ENCODE measurements at places on chromosomes 3 and 15.

DNA sequence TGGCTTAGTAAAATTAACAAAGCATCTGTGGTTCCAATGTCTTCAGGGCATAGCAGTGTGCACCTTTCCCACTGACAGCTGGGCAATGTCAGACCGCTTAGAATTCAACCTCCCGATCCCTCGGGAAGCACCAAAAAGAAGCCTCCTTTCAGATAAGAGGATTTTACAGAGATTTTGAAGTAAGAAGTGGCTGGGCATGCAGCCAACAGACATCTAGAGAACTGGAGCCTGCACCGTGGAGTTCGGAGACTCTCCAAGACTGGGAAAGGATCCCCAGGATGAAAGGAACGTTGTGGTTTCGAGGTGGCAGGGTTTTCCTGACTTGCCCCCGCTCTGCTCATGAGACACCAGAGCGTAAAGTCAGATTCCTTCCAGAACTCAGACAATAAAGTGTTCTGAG is 5.3 kb downstream of the FAM174B start:
- no peak for DNase-seq

- no peak for DNase-seq
Observed at GRCh38 chr3:100003609-100004503, 110.4 kb downstream of the FILIP1L start.

DNA sequence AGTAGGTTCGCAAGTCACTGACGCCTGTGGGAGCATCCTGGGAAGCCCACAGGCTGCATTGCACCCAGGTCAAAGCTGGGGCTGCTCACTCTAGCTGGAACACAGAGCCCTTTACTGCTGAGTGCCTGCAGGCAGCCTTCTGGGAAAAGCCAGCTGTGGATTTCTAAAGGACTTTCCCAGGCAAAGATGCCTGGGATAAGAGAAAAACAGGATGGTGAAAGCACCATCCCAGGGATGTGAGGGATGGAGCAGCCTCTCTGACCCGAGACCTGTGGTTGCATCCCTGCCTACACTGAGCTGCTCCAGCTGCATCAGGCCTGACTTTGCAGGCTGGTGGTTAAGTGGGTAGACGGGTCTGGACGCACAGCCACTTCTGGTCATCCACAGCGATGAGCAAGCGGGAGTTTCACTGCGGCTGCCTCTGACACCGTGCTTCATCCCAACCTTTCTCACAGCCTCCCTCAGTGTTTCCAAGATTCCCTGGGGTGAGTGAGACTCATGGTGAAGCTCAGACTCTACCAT is 52.5 kb upstream of the AMOTL2 start:
- no peak for DNase-seq

- no peak for DNase-seq
Observed at GRCh38 chr15:67824197-67824968, 926 bp upstream of the SKOR1 start.

- DNase-seq = no peak
Observed at GRCh38 chr3:149362366-149362765, 15.1 kb downstream of the TM4SF1 start.

DNA sequence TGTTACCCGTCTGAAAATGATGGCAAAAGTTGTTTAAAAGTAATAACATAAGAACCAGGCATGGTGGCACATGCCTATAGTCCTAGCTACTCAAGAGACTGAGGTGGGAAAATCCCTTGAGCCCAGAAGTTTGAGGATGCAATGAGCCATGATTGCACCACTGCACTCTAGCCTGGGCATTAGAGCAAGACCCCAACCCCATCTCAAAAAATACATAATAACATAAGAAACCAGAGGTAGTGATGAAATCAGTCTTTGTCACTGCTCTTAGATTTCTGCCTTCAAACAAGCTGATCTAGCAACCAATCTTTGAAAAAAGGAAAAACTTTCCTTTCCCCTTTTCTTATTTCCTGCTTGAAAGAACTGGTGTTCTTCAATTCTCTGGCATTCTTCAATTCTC is 71.3 kb downstream of the TMCC1 start:
- DNase-seq = no peak

- DNase-seq = no peak
Observed at GRCh38 chr15:79738143-79738542, 158.7 kb downstream of the MTHFS start.

DNA sequence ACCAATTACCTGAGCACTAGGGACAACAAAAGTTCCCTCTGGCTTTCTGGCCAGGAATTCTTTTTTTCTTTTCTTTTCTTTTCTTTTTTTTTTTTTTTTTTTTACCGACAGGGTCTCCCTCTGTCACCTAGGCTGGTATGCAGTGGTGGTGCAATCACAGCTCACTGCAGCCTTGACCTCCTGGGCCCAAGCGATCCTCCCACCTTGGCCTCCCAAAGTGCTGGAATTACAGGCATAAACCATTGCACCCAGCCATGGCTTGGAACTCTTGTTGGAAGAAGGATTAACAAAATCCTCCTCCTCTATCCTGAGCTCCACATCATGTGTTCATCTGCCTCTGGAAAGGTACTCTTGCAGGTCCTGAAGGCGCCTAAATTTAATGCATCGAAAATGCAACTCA is 2.9 kb upstream of the LTF start:
- DNase-seq = no peak

GRCh38 chr15:41949401-41950126 is 22.8 kb downstream of the EHD4 start:
- no peak for DNase-seq

DNA sequence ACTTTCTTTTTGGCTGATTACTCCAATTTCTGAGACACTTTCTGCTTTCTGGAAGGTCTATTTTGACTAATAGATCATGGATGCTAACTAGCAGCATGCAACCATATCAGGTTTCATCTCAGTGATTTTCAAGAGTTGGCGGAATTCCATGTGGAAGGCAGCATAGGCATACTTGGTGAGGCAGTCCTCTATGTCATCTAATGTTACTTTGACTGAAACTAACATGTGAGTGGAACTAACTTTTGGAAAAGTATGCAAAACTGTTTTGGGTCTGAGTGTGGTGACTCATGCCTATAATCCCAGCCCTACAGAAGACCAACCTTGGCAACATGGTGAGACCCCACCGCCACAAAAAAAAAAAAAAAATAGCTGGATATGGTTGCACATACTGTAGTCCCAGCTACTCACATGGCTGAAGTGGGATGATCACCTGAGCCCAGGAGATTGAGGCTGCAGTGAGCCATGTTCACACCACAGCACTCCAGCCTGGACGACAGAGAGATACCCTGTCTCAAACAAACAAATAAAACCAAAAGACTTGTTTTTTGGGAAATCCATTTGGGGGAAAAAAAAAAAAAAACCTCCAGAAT is 1033.7 kb downstream of the ROBO1 start:
- no peak for DNase-seq

GRCh38 chr3:134090031-134090430 is 60.3 kb upstream of the SLCO2A1 start:
- DNase-seq = no peak

GRCh38 chr3:48607519-48607918 is 1.9 kb downstream of the UQCRC1 start:
- DNase-seq = no peak

DNA sequence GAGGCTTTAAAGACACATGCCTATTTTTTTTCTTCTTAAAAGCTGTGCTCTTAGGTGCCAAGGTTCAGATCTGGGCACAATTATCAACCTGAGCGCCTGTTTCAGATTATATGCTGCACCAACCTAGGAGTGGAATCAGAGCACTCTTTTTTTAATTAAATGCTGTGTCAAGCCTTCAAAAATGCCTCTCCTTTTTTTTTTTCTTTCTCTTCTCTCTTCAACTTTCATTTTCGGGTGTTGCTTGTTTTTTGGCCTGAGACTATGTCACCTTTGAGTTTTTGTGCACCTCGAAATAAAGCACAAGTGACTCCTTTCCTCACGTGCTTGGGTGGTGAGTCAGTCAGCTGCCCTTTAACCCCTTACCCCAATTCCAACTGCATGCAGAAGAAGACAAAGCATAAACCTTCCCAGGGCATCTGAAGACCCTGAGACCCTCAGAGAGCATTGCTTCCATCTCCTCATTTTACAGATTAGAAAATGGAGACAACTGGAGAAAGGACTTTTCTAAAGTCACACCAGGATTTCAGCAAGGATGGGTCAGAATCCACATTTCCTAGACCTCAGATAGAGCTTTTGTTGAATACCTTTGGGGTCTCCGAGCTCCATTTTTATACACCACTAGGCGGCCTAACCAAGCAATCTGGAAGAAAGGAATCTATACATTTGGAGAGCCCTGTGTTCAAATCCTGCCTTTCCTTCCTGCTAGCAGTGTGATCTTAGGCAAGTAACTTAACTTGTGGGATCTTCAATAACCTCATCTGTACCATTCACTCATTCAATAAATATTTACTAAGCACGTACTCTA is 631 bp upstream of the PRICKLE2 start:
- no peak for DNase-seq

- no peak for DNase-seq
Observed at GRCh38 chr3:177887475-177887874, 648.8 kb upstream of the KCNMB2 start.

DNA sequence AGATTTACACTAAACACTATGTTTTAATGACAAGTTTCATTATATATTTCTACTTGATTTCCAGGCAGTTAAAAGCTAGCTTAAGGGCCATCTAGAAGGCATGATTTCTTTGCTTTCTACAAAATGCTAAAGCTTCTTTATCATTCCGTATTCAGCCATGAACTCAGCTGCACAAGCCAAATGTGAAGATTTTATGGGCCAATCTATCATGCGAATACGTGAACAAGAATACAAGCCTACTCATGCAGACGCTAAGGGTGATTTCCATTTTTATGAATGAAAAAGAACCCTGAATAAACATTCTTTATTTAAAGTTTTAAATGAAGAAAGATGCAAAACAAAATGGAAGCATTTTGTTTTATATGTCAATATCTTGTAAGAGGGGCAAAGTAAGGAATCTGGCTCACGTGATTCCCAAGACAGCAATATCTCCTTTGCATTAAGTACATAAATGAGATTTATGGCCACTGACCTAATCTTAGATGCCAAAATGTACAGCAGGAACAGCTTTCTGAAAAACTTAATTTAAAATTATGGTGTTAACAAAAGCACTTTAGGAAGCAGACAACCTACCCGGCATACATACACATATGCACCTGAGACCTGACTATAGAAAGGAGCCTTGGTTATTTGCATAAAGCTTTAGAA is 215.8 kb downstream of the DPH6 start:
- DNase-seq = no peak

- no peak for DNase-seq
Observed at GRCh38 chr3:128269006-128269775, 115.9 kb downstream of the EEFSEC start.

GRCh38 chr3:197499427-197499826 is 56.3 kb downstream of the BDH1 start:
- DNase-seq = no peak

- DNase-seq = no peak
Observed at GRCh38 chr3:58183221-58183620, 27.6 kb downstream of the DNASE1L3 start.

DNA sequence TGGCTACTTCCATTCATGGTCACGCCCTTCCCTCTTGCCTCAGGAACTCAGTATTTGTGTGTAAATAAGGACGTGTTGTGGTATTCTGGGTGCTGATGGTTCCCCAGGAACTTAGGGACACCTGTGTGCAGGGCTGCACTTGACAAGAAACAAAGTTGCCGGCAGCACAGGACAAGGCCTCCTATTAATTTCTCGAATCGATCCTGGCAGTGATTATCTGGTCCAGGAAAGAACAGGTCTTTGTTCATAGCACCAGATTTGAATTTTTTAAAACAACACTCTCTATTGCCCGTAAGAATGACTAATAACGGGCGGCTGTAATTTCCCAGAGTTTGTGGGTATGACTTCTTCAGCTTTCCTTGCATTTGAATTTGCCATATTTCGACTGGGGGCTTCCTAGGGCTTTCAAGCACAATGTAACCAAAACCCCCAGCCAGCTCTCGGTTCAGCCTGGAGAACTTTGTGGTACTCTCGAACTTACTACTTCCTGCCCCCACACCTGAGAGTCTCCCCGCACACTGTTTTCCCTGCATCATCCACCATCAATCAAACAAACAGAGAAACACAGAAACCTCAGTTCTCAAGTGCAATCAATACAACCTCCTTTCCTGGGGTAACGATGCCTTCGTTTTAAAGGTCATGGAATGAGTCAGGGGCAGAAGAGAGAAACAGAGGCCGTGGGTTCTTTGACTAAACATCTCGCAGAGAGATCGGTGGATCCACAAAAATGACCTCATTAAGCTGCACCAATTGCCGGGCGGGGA is 241.7 kb upstream of the ICE2 start:
- DNase-seq = no peak

DNA sequence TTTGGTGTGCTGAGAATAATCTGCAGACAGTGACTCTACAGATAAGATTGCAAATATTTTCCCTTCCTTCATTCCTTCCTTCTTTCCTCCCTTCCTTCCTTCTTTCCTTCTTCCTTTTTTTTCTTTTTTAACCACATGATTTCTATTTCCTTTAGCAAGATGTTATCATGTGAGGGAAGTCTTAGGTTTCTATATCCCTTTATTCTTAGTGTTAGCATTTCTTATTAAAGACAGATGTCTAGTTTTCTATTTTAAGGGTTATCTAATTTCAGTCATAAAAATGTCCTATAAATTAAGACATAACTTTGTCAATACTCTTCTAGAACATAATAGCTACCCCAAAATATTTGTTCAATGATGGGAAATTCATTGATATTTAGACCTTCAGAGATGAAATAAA is 470.9 kb downstream of the LPP start:
- DNase-seq = no peak

GRCh38 chr3:25572919-25573385 is 91.8 kb downstream of the TOP2B start:
- DNase-seq = no peak

- DNase-seq = no peak
Observed at GRCh38 chr15:70817266-70817665, 36.7 kb downstream of the LARP6 start.

GRCh38 chr3:160676547-160677303 is at the start of gene ARL14:
ARL14 (plus strand) TSS chr3:160677160; CDS start chr3:160677347, 187 bp downstream.
- no peak for DNase-seq

DNA sequence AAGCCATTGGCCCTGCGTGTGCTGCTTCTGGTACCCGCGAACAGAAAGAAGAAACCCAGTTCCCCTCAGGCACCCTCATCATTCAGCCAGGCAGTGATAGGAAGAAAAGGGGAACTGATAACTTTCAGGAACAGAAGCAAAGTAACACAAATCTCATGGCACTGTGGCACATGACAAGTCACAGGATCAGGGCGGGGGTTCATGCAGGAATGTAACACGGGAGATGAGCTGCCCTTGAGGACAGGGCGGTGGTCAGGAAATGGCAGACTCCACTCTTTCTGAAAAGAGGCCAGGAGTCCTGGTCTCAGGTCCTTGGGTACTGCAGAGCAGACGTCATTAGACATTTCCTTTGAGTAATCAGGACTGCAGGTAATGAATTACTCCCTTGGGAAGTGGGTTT is 95.5 kb downstream of the CCNL1 start:
- no peak for DNase-seq

- no peak for DNase-seq
Observed at GRCh38 chr3:31262201-31262600, 270.5 kb upstream of the STT3B start.

- no peak for DNase-seq
Observed at GRCh38 chr3:71218508-71218907, 365.0 kb downstream of the FOXP1 start.
